Neural progenitor cell (in vitro differentiated cells): ENCODE measurements at places on chromosomes 16 and 17.

- DNase-seq: no peak
Measured at GRCh38 chr17:67602444-67602843, 115.3 kb upstream of the NOL11 start.

- peak; percentile 87 for DNase-seq
Measured at GRCh38 chr16:11396241-11397048, 51.2 kb downstream of the RMI2 start.

DNA sequence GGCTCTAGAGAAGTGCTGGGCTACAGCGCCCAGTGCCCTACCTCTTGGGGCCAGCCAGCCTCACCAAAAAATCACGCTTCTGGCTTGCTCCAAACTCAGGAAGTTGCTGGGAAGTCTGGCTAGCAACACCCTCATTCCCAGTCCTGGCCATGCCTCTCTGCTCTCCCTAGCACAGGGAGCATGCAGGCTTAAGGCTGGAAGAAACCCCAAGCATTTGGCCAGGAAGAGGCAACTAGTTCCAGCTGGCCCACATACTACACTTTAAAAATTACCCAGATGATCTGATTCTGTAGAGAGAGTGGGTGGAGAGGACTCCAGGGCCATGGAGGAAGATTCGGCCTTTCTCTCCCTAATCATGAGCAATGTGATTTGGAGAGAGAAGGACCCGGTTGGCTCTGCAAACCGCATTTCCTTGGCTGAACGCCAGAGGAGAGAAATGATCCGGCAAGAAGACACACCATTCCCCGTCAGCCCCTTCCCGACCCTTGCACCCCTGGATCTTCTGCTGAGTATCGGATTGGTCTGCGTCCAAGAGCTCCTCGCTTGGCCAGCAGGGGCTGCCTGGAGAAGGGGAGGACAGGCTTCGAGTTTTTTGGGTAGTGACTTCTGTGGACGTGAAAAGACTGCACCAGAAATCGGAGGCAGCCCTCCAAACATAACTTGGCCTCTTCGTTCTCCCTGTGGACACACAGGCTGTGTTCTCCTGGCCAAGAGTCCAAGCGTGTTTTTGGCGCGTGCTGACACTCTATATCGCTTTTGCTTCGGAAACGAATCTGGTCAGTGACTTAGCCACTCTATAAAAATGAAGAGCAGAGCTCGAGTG lies 406.3 kb downstream of the WWOX start:
- no peak for DNase-seq

DNA sequence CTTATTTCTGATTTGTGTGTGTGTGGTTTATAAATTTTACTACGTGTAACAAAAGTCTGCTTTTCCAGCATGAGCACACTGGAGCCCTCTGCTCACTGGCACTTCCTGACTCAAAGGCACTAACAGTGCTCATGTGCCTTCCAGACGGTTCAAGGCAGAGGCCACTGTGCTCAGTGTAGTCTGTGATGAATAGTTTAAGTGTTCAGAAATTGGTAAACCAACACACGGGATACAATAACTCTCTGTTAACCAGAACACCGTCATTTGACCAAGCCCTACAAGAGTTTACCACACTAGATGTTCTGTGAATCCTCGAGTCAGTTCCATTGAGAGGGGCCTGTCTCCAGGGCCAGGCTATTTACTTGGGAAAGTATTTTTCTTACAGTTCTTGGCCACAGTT lies 191.9 kb downstream of the MRTFB start:
- DNase-seq: no peak

DNA sequence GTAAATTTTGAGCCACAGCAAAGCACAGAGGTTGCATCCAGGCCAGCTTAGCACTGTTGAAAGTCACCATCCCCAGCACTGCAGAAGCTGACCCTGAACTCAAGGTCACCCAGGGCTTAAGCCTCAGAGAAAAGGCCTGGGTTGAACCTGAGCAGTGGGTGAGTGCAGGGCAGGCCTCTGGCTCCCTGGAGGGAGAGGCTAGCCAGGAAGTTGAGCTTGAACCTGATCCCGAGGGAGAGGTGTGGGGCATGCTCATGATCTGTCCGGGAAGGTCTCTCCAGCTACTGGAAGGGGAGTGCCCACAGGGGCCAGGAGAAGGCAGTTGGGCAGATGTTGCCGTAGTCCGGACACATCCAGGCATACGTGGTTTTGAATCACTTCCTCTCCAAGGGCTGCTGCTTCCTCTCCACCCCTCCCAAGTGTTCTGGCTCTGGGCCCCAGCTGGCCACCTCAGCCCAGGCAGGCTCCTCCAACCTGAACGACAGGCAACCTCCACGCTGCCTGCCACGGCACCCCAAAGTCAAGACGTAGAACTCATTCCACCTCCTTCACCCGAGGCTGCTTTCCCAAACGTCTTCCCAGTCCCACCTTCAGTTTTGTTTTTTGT lies 18.4 kb downstream of the CARHSP1 start:
- no peak for DNase-seq

DNA sequence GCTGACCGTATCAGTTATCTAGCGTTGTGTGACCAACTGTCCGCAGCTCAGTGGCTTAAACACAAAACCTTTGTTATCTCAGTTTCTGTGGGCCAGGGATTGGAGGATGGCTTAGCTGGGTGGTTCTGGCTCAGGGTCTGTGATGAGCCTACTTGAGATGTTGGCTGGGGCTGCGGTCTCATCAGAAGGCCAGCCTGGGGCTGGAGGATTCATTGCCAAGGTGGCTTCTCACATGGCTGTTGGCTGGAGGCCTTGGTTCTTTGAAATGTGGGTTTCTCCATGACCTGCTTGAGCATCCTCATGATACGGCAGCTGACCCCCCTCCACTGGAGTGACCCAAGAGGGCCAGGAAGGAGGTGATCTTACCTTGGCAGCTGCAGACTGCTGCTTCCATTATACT lies 16.7 kb downstream of the GSE1 start:
- no peak for DNase-seq

GRCh38 chr16:4058386-4058785 lies 57.9 kb downstream of the ADCY9 start:
- no peak for DNase-seq

DNA sequence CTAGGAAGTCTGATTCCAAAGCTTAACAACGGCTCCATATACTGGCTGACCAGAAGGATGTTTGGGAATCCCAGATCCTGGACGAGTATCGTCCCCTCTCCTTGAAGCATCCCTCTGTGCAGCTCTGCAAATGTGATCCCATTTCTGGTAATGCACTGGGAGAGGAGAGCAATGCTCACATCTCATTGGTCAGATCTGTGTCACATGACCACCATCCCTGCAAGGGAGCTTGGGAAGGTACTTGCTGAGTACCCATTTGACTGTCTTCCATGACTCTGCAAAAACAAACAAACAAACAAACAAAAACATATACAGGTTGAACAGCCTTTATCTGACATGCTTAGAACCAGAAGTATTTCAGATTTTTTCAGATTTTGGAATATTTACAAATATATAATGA lies 41.9 kb upstream of the KDM8 start:
- DNase-seq: no peak

DNA sequence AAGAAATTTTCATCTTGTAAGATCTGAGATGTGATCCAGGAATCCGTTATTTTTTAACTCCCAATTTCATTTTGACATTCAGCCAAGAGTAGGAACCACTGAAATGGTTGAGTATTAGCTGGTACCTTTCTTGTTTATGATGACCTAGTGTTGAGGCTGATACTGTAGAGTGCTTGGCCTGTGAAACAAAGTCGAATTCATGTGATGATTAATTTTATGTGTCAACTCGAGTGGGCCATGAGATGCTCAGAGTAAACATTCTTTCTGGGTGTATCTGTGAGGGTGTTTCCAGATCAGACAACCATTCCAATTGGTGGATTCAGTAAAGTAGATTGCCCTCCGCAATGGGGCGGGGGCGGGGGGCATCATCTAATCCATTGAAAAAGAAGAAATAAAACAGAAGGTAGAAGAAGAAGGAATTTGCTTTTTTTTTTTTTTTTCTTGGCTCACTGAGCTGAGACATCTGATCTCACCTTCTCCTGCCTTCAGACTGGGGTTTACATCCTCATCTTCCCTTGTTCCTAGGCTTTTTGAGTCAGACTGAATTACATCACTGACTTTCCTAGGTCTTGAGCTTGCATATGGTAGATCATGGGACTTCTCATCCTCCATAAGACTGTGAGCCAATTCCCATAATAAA lies 264.6 kb upstream of the KCNJ16 start:
- no peak for DNase-seq

- DNase-seq: no peak
Measured at GRCh38 chr16:52446080-52446479, 100.9 kb downstream of the TOX3 start.

- DNase-seq: no peak
Measured at GRCh38 chr17:21298983-21299519, 14.5 kb downstream of the MAP2K3 start.

- peak; percentile 86 for DNase-seq
Measured at GRCh38 chr17:76547183-76547641, 7.4 kb downstream of the PRCD start.

GRCh38 chr17:35586569-35587073 lies 501 bp upstream of the AP2B1 start:
- DNase-seq: no peak

DNA sequence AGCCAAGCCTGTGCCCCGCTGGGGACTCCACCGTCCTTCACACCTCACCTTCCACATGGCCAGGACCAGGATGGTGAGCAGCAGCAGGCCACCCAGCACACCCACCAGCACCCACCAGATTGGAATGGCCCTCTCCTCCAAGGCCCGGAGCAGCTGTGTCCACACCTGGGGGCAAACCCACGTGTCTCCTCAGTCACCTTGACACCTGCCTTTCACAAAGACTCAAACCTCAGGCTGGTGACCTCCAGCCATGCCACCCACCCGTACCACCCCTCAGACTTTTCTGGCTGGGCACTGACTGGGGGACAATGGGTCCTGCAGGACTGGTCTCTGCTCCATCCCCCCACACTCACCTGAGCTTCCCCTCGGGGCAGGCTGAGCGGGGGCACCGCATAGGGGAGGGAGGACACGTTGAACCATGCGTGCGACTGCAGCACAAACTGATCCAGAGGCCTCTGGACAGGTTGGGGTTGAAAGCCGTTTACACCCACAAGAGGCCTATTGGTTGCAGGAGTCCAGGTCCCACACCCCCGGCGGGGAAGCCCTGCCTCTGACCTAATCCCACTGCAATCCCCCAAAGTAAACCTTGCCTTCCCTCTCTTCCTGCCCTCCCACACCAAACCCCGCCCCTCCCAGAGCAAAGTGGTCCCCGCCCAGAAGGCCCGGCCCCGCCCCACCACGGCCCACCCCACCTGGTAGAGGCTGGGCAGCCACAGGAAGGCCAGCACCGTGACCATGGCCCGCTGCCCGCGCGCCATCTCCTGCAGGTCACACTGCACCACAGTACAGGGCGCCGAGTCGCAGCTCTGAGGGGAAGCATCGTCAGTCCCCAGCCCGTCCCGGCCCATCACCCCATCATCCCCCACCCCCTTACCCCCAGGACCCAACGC lies 10.9 kb upstream of the FAM171A2 start:
- DNase-seq: peak; percentile 53

DNA sequence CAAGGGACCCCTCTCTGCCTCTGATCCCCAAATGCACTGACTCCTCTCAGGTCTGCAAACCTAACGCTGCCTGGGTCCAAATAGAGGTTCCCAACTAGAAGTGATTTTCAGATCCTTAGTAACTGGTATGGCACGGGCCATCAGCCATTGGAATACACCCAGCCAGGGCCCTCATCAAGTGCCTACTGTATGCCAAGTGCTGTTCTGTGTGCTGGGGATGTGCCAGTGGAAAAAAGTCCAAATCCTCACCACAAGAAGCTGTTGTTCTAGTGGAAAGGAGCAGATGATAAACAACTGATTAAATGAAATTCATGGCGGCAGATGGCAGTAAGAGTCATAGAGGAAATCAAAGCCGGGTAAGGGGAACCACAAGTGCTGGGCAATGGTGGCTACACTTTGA lies 57.2 kb upstream of the MED9 start:
- DNase-seq: no peak

DNA sequence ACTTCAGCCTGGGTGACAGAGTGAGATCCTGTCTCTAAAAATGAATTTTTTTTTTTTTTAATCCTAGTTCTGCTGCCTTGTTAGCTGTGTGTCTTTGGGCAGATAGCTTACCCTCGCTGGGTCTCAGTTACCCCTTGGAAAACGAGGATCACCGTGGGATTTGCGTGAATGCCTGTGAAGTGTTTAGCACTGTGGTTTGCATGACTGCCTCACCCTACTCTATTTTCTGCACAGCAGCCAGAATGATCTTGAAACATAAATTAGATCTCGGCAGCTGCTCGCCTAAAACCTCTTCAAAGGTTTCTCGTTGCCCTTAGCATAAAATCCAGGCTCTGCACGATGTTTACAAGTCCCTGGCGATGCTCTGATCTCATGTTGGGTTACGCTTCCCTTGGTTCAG lies 71.2 kb upstream of the GRIN2A start:
- DNase-seq: no peak

DNA sequence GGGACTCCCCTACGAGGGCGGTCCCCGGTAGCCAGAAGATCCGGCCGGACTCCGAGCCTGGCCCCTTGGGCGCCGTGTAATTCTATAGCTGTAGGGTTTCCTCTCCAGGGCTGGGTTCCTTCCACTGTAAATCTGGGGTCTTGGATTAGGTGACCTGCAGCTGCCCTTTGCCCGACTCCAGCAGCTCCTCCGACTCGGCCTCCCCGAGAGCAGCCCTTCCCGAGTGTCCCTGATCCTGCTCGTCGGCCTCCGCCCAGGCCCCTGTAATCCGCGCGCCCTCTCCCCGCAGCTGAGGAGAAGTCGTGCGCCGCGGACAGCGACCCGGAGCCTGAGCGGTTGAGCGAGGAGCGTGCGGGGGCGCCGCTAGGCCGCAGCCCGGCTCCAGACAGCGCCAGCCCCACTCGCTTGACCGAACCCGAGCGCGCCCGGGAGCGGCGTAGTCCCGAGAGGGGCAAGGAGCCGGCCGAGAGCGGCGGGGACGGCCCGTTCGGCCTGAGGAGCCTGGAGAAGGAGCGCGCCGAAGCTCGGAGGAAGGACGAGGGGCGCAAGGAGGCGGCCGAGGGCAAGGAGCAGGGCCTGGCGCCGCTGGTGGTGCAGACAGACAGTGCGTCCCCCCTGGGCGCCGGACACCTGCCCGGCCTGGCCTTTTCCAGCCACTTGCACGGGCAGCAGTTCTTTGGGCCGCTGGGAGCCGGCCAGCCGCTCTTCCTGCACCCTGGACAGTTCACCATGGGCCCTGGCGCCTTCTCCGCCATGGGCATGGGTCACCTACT lies 5.5 kb downstream of the TBX2 start:
- peak; percentile 87 for DNase-seq

DNA sequence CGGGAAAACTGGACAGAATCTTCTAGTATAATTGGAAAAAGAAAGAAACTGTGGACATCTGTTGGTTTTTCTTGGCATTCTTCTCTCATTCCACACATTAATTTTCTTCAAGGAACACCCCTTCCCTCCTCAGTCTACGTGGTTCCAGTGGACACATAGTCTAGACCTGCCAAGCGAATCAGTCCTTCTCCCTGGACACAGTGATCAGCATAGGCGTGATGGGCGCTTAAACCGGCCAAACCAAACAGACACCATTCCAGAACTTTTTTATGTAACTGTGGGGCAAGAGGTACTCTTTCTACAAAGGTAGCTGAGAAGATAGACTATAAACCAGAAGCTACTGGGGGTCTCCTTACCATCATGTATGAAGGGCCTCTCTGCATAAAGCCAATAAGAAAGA lies 121.8 kb upstream of the COX10 start:
- DNase-seq: no peak

- DNase-seq: no peak
Measured at GRCh38 chr16:57713596-57713995, 19.0 kb downstream of the DRC7 start.

GRCh38 chr17:56675876-56676660 lies 82.6 kb downstream of the NOG start:
- DNase-seq: no peak
